ENCODE measurements at places on chromosomes 16 and 17. TPM values are rescaled to one million over a fixed set of nuclear protein-coding genes. Genes with fewer than 3 reads are reported as not detected.
A peak's percentile ranks its signal among the peaks of the same experiment; 100 is the strongest.

NOMO2 gene
- 219 TPM for total RNA-seq

GNGT2 gene
- total RNA-seq: 3.7 TPM

NRN1L gene
- not detected for total RNA-seq

ADAD2 gene
- total RNA-seq: not detected

ALOX15 gene
- total RNA-seq: not detected

RGS11 gene
- 5.5 TPM for total RNA-seq

KRTAP4-1 gene
- total RNA-seq: not detected

TELO2 gene
- 60.5 TPM for total RNA-seq

IGF2BP1 gene
- 99.5 TPM for total RNA-seq

GRCh38 chr17:73589363-73589980 lies 54.8 kb downstream of the SDK2 start:
- H3K4me3 ChIP-seq: no peak overlapping the region
- H3K27ac ChIP-seq: no peak overlapping the region
- DNase-seq: no peak
- H3K4me1 ChIP-seq: no peaks in the 10 kb centered on the region
- H3K36me3 ChIP-seq: no peaks in the 10 kb centered on the region

GRCh38 chr16:27880287-27880686 lies 183.2 kb downstream of the GSG1L start:
- DNase-seq: no peak
- H3K27me3 ChIP-seq: no peaks in the 10 kb centered on the region
- H3K4me3 ChIP-seq: no peak overlapping the region
- H3K4me1 ChIP-seq: no peaks in the 10 kb centered on the region
- no peaks in the 10 kb centered on the region for H3K36me3 ChIP-seq

DNA sequence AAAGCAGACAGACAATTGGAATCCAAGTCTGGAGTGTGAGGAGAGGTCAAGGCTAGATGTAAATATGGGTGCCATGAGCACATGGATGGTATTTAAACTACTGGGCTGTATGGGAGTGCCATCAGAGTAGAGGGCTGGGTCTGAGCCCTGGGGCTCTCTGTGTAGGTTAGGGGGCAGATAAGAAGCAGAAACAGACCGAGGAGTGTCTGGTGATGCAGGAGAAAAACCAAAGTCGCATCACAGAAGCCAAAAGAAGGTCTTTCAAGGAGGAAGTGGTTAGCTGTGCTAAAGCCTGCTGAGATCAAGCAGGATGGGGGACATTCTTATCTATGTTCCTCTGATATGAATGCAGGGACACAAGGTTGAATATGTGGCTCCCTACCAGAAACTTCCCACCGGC lies 1.9 kb downstream of the TSEN54 start:
- peaks cover 2% of the 10 kb centered on the region for H3K36me3 ChIP-seq
- H3K27ac ChIP-seq: no peak overlapping the region
- no peak for DNase-seq
- no peaks in the 10 kb centered on the region for H3K27me3 ChIP-seq
- no peak overlapping the region for H3K4me3 ChIP-seq

- DNase-seq: peak; percentile 4
- H3K4me3 ChIP-seq: no peak overlapping the region
- H3K4me1 ChIP-seq: peaks cover 24% of the 10 kb centered on the region
- no peaks in the 10 kb centered on the region for H3K36me3 ChIP-seq
Measured at GRCh38 chr17:31318298-31318801, 3.1 kb downstream of the EVI2A start.

GRCh38 chr16:88570691-88571092 lies 489 bp downstream of the ZC3H18 start:
- H3K4me3 ChIP-seq: peak overlapping the region; percentile 73
- H3K27me3 ChIP-seq: no peaks in the 10 kb centered on the region
- H3K27ac ChIP-seq: peak overlapping the region; percentile 44
- H3K4me1 ChIP-seq: peaks cover 14% of the 10 kb centered on the region

DNA sequence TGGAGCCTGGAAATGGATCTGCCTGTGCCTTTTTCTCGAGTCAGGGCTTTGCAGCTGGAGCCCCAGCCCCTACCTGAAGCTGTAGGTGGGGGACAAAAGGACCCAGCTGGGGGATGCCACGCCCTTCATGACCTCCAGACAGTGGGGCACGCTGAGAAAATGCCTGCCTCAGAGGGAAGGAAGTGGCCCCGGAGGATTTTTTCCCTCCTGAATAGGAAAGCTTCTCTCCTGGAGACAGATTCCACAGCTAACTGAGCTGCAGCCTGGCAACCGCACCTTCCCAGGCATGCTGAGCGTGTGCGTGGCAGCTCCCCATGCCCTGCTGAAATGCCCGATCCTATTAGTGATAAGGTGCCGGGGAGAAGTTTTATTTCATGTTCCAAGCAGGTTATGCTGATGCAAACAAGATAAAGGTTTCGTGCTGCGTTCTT lies 58.0 kb downstream of the AIPL1 start:
- no peak overlapping the region for H3K4me3 ChIP-seq
- H3K36me3 ChIP-seq: no peaks in the 10 kb centered on the region

GRCh38 chr16:1345087-1345486 lies 6.6 kb downstream of the TSR3 start:
- DNase-seq: no peak
- no peak overlapping the region for H3K4me3 ChIP-seq
- no peak overlapping the region for H3K27ac ChIP-seq
- no peaks in the 10 kb centered on the region for H3K4me1 ChIP-seq
- no peaks in the 10 kb centered on the region for H3K27me3 ChIP-seq

DNA sequence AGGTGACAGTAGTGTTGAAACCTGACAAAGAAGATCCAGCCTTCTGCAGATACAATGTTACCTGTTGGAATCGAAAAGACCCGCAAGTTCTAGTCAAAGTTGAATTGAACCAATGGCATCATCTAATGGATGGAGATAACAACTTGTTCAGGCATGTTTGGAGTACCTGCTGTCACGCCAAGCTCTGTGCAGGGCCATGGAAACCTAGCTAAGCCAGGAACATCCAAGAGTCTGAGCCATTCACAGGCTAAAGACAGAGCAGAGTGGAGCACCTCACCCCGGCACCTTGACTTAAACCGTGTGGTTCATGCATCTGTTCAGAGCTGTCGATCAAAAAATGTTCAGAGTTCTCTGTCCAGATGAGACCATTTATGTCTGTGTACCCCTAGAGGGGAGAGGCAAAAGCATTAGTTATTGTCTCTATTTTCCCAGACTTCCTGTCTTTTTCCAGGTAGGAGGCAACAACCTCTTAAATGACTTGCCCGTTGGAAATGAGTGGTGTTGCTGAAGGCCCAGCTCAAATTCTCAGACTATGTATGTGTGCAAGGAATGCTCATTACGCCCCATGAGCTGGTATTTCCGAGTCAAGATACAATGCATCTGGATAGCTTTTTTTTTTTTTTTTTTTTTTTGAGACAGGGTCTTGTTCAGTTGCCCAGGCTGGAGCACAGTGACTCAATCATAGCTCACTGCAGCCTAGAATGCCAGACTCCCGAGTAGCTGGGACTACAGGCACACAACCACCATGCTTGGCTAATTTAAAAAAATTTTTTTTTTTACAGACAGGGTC lies 44.9 kb upstream of the XYLT1 start:
- H3K27me3 ChIP-seq: no peaks in the 10 kb centered on the region
- H3K27ac ChIP-seq: no peak overlapping the region
- H3K4me3 ChIP-seq: no peak overlapping the region
- no peaks in the 10 kb centered on the region for H3K4me1 ChIP-seq
- no peak for DNase-seq
- H3K36me3 ChIP-seq: no peaks in the 10 kb centered on the region

DNA sequence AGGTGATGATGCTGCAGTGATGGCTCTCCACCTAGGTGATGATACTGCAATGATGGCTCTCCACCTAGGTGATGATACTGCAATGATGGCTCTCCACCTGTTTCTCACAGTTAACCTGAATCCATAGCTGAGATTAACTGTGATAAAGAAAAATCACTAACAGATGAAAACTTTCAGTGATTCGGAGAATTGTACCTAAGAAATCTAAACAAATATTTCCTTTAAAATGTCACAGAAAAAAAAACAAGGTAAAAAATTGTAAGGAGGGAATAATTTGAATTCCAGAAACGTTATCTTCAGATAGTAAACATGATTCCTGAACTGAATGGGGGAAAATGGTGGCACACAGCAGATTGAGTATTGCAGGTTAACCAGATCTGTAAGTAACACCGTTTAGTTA lies 113.4 kb downstream of the MAP2K4 start:
- H3K36me3 ChIP-seq: no peaks in the 10 kb centered on the region
- H3K27ac ChIP-seq: no peak overlapping the region
- H3K4me1 ChIP-seq: no peaks in the 10 kb centered on the region
- no peak overlapping the region for H3K4me3 ChIP-seq
- H3K27me3 ChIP-seq: no peaks in the 10 kb centered on the region
- no peak for DNase-seq

DNA sequence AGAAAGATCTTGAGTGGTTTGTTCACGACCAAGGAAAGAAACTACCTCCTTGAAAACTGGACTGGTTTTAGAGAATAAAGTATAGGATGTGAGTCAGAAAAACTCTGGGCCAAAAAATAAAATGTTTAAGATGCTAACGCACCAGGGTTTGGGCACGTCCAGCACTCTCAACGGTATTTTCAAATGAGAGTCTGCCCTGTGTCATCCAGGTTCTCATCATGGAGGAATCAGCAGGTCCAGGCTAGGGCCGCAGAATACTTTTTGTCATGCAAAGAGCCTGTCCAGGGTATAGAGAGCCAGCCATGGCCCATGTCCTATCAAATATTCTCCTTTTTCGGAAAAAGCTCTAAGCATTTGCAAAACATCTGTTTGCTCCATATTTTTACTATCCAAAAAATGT lies 2.4 kb downstream of the NXN start:
- H3K4me1 ChIP-seq: peaks cover 21% of the 10 kb centered on the region
- DNase-seq: peak; percentile 26
- H3K27me3 ChIP-seq: no peaks in the 10 kb centered on the region
- H3K4me3 ChIP-seq: no peak overlapping the region
- H3K36me3 ChIP-seq: no peaks in the 10 kb centered on the region
- H3K27ac ChIP-seq: no peak overlapping the region

DNA sequence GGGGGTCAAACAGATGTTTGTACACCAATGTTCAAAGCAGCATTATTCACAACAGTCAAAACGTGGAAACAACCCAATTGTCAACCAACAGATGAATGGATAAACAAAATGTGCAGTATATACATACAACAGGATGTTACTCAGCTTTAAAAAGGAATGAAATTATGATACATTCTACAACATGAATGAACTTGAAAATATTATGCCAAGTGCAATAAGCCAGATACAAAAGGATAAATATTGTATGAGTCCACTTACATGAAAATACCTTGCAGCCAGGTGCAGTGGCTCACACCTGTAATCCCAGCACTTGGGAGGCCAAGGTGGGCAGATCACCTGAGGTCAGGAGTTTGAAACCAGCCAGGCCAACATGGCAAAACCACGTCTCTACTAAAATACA lies 39.9 kb downstream of the UBE2G1 start:
- no peaks in the 10 kb centered on the region for H3K36me3 ChIP-seq
- peaks cover 8% of the 10 kb centered on the region for H3K4me1 ChIP-seq
- H3K27ac ChIP-seq: no peak overlapping the region
- H3K27me3 ChIP-seq: no peaks in the 10 kb centered on the region

GRCh38 chr17:78253946-78254672 lies 22.7 kb downstream of the TMEM235 start:
- peak; percentile 82 for DNase-seq
- H3K36me3 ChIP-seq: no peaks in the 10 kb centered on the region
- no peak overlapping the region for H3K27ac ChIP-seq
- peak overlapping the region; percentile 53 for H3K4me3 ChIP-seq

DNA sequence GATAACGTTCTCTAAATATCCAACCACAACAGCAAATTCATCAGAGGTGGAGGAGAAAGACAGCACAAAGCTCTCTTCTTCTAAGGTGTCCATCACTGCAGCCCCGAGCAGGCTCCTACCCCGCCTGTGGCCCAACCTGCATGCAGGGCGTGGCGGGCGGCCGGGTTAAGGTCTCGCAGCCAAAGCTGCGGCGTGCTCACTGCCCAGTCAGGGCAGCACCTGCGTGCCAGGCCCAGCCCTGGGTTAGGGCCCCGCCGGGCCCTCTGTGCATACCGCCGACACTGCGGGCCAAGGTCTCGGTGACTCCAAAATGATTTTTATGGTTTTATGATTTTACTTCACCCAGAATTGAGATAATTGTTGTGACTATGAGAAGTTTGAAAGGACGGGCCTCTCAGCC lies 57.8 kb downstream of the FOXK2 start:
- no peak for DNase-seq
- H3K36me3 ChIP-seq: peaks cover 25% of the 10 kb centered on the region
- no peak overlapping the region for H3K27ac ChIP-seq
- H3K27me3 ChIP-seq: no peaks in the 10 kb centered on the region
- no peaks in the 10 kb centered on the region for H3K4me1 ChIP-seq

- H3K36me3 ChIP-seq: no peaks in the 10 kb centered on the region
- DNase-seq: no peak
- no peaks in the 10 kb centered on the region for H3K4me1 ChIP-seq
- H3K27me3 ChIP-seq: no peaks in the 10 kb centered on the region
Measured at GRCh38 chr16:66166490-66166889, 200.0 kb upstream of the CDH5 start.

DNA sequence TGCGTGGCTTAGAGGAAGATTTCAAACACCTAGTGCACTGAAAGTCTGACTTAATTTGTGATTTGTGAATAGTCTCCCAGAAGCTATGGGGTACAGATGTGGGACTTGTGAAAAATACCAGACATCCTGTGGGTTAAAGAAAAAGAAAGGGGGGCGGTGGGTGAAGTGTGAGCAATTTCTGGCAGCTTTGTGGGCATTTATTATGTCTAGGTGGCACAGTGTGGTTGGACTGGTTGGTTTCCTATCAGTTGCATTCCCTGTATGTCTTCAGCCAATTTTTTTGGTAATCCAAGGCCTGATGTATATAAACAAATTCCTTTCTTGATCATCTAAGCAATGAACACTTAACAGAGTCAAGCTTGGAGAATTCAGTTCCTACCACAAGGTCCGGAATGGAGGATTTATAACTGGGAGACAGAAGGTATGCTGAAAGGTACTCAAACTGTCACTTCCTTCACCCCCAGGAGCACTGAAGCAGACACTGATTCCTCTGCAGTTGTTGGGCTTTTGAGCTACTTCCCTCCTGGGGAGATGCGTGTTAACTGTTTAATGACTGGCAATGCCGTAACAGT lies 211.6 kb downstream of the WWOX start:
- no peak overlapping the region for H3K4me3 ChIP-seq
- DNase-seq: no peak
- H3K4me1 ChIP-seq: no peaks in the 10 kb centered on the region
- H3K27me3 ChIP-seq: no peaks in the 10 kb centered on the region

GRCh38 chr17:18141210-18141803 lies 32.8 kb downstream of the MYO15A start:
- peaks cover 4% of the 10 kb centered on the region for H3K4me1 ChIP-seq
- no peak overlapping the region for H3K4me3 ChIP-seq
- no peaks in the 10 kb centered on the region for H3K36me3 ChIP-seq

- no peaks in the 10 kb centered on the region for H3K27me3 ChIP-seq
- no peak overlapping the region for H3K27ac ChIP-seq
- H3K4me3 ChIP-seq: no peak overlapping the region
- peaks cover 11% of the 10 kb centered on the region for H3K4me1 ChIP-seq
- no peaks in the 10 kb centered on the region for H3K36me3 ChIP-seq
Measured at GRCh38 chr17:76673729-76674128, 30.2 kb upstream of the ST6GALNAC1 start.

- no peak overlapping the region for H3K27ac ChIP-seq
- H3K4me3 ChIP-seq: no peak overlapping the region
- no peak for DNase-seq
- H3K4me1 ChIP-seq: no peaks in the 10 kb centered on the region
- H3K36me3 ChIP-seq: no peaks in the 10 kb centered on the region
Measured at GRCh38 chr16:79334127-79334526, 266.4 kb downstream of the MAF start.

- peaks cover 26% of the 10 kb centered on the region for H3K27me3 ChIP-seq
- no peaks in the 10 kb centered on the region for H3K36me3 ChIP-seq
- H3K4me3 ChIP-seq: no peak overlapping the region
- H3K4me1 ChIP-seq: peaks cover 10% of the 10 kb centered on the region
Measured at GRCh38 chr17:39621523-39622379, 5.0 kb upstream of the PPP1R1B start.

Measured in endothelial cell of umbilical vein (primary cell).